ENCODE measurements at places on chromosomes 3 and 15.

DNA sequence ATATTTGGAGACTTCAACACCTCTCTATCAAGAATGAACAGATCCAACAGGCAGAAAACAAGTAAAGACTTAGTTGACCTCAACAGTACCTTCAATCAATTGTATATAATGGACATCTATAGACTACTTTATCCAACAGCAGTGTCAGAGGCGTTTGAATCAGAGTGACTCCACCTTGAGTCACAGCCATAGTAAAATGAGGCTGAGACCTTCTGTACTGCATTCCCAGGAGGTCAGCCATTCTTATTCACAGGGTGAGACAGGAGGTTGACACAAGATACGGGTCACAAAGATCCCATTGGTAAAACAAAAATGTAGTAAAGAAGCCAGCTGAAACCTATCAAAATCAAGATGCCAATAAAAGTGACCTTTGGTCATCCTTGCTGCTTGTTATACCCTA lies 299.8 kb downstream of the CNTN3 start:
- no peak for DNase-seq

DNA sequence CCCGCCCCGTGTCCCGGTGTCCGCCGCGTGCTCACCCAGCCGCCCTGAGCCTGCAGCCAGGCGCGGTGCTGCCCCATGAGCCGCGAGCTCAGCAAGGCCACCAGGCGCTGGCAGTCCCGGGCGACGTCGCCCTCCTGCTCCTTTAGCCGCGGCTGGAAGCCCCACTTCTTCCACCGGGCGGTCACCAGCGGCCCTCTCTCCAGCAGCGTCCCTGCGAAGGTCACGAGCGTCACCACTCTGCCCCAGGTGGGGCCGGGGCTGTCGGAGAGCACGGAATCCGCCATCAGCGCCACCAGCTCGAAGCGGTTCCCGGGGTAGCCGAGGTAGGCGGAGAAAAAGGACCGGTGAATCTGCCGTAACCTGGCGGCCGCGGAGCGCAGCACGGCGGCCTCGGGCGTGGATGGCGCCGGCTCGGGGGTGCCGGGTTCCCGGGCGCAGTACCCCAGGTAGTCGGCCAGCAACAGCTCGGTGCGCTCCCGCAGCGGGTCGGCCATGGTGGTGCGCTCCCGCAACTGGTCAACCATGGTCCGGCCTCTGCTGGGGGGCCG lies 298 bp downstream of the BCL2L10 start:
- DNase-seq = no peak

DNA sequence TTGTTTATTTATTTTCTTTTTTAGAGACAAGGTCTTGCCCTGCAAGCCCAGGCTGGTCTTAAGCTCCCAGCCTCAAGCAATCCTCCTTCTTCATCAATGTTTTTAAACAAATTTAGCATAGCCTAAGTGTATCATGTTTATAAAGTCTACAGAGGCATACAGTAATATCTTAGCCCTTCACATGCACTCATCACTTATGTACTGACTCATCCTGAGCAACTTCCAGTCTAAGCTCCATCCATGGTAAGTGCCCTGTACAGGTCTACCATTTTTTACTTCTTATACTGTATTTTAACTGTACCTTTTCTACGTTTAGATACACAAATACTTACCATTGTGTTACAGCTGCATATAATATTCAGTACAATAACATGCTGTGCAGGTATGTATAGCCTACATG lies 860.0 kb downstream of the FHIT start:
- no peak for DNase-seq

DNA sequence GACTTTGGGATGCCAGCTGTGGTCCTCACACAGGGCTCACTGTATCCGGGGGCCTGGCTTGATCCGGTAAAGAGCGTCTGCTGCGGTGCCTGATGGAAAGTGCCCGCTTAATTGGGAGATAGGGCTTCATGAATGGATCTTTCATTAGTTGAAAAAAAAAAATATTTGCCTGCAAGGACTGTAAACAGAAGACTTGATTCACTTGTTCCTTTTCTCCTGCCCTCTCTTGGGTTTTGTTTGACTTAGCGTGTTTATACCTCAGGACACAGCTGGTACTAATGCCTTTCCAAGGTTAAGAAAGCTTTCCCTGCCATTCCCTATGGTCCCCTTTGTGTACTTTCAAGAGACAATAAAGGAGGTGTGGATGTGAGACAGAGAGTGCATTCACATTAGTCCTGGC lies 493.3 kb downstream of the LPP start:
- no peak for DNase-seq

DNA sequence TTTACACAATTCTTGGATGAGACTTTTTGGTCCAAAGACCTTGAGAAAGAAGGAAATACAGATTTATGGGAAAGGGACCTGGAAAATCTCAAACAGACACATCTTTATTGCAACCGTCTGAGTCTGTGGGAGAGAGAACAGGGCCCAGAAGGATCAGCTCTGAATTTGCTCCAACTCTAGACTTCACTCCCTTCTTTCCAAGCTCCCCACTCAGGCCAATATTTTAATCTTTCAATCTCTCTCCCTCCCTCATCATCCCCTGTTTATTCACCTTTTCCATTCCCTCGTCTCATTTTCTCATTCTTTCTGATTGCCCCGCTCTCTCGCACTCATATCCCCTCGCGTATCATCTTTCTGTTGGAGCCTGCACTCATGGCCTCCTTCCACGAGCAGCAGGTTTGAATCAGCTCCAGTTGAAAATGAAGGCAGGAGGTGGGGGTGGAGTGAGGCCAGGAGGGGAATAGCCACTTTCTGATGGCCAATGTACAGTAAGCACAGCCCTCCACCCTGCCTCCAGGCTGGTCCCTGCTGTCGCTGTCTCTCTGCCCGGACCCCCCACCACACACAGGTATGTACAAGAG lies 63.6 kb upstream of the BOC start:
- no peak for DNase-seq

DNA sequence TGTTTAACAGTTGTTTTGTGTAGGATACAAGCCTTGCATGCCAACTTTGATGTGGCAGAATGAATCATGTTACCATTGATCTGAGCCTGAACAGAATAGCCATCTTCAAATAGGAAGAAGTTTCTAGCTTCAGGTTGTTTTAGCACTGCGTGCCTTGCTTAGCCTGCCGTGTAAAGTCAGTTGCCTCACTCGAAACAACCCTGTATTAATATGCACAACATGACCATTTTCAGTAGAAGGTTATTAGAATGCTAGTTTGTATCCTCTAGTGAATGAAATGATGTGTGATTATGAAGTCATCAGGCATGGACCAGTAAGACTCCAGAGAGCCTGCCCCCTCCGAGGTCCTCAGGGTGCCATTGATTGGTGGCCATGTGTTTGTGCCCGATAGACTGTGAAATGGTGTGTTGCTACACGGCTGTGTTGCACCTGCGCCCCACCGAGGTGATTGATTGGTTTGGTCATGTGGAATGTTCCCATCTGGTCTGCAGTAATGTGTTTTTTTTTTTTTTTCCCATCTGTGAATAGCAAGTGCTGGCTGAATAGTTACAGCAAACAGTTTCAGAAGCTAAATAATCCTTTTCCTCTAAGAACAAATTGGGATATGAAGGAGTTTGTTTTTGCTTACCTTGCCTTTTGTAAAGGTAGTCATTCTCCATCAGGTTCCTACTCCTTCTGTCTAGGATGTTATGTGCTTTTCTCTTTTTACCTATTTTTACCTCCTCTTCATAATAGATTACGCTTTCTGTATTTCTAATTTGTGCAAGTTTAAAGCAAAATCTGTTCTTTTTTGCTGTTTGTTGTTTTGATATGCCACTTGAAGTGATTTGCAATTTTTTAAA lies 214.9 kb downstream of the TCF12 start:
- DNase-seq = no peak

DNA sequence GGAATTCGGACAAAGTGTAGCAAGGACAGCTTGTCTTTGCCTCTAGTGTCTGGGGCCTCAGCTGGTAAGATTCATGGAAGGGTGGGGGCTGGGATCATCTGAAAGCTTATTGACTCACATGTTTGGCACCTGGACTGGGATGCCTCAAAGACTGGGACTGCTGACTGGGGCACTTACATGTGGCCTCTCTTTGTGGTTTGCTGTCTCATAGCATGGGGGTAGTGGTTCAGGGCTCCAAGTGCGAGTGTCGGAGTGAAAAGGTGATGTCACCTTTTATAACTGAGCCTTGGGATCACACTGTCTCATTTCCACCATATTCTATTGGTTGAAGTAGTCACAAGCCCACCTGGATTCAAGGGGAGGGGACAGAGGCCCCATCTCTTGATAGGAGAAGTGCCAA lies 6.8 kb downstream of the MFSD1 start:
- no peak for DNase-seq

DNA sequence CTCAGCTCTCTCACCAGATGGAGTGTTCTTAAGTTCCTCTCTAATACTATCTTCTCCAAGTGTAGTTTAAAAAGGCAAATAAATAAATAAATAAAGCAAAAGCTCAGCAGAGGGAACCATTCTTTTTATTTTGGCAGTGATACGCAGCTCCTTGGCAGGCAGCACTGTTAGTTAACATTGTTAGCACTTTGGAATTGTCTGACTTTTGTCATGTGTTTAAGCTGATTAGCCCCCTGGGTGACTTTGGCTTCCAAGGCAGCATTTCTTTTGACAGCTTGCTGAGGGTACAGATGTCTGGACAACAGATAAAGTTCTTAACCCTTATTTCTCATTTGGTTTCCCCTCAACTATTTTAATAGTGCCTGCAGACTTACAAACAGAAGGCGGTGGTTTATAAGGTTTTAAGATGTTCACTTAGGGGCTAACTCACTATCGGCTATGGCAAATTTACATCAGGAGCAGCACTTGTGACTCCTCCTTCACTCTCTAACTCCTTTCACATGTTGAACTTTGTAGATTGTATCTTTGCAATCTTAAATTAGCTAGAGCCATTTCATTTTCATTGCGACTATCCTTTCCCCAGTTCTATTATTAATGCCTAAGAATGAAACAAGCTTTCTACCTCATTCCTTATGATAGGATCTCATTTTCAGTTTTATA lies 213.4 kb downstream of the ZBBX start:
- no peak for DNase-seq

- no peak for DNase-seq
Observed at GRCh38 chr3:179719048-179719734, 66.4 kb downstream of the USP13 start.

DNA sequence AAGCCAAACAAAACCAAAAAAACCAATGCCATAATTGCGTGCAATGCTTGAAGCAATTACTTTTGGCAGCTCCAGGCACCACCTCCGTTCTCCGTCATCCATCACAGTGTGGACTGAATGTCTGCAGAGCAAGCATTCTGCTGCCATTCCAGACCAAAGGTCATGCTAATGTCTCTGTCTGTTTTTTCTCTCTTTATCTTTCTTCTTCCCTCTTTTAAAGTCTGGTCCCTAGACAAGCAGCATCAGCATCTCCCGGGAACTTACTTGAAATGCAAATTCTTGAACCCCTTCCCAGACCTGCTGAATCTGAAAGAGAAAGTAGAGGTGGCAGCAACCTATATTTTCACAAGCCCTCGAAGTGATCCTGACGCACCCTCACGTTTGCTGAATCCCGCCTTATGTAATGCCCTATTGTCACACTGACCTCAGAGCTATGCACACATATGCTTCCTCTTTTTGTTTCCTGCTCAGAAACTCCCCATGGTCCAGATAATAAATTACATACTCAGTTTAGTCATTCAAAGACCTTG lies 297.3 kb upstream of the PROK2 start:
- peak; percentile 95 for DNase-seq

GRCh38 chr3:16290007-16290826 lies 25.2 kb downstream of the OXNAD1 start:
- no peak for DNase-seq

- no peak for DNase-seq
Observed at GRCh38 chr15:48622237-48622636, 23.3 kb downstream of the FBN1 start.

DNA sequence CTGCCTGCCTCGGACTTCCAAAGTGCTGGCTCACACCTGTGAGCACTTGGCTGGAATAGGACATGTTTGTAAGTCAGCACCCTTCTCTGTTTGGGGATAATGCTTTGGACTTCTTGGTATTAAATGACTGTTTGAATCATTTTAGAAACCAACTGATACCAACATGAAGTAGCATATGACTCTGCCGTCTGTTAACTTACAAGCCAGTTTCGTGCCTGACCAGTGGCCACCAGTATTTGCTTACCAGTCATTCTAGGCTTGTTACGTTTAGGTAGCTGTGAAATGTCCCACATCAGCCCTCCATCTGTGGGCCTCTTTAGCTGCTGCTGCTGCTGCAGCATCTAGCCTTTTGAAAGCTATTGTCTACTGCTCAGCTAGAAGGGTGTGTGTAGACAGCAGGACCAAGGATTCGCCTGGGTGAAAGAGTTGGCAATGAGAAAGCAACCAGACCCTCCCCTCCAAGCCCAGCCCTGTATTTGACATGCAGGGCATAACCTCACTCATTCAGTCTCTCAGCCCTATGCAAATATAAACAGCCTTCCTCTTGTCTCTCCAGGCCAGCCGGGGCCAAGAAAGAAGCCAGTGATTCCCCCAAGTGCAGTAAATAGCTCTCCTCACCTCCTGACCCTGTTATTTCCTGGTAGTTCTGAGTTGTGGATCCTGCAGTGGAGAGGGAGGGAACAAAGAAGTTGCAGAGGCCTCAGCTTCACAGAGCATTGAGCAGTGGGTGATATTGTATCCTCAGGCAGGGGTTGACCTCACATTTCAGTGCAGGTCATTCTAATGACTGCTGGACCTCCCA lies 51.0 kb downstream of the NKIRAS1 start:
- DNase-seq = peak; percentile 12

DNA sequence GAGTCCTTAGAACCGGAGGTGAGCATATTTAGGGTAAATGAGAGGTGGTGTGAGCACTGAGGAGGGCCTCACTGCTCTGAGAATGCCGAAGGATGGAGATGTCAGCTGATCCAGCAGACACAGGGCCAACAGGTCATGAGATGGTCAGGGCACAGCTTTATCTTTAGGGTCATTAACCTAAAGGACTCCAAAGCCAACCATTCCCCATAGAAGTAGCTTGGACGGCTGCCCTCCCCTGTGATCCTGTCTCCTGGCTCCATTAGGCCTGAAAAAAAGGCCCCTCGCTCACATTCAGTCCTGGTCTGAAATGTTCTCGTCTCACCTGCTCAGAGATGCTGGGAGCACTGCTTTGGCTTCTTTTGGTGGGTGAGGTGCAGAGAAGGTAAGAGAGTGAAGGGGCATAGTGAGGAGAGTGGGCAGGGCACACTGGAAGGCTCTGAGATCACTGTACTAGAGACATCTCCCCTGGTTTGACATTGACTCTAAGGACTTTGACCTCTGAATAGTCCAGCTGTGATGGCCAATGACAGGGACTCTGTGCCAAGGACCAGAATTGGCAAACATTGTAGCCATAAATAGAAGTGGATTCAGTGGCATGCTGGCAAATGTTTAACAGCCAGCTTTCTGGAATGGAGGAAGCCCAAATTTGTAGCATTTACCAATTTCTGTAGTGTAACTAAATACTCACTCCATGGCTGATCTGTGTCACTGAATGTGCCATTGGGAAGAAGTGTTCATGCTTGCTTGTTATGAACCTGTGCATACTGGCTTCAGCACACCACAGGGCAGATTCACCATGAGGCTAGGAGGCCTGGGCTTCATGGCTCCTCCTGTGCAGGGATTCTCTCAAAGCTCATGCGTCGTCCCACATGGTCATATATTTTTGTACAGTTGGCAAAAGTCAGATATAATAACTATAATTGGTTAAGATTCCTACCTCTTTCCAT lies 76.2 kb upstream of the MRPS22 start:
- no peak for DNase-seq

- no peak for DNase-seq
Observed at GRCh38 chr3:170513642-170514041, 72.2 kb downstream of the SLC7A14 start.
